NAMALWA (cell line): ENCODE measurements at places on chromosomes 2 and 18.

DNA sequence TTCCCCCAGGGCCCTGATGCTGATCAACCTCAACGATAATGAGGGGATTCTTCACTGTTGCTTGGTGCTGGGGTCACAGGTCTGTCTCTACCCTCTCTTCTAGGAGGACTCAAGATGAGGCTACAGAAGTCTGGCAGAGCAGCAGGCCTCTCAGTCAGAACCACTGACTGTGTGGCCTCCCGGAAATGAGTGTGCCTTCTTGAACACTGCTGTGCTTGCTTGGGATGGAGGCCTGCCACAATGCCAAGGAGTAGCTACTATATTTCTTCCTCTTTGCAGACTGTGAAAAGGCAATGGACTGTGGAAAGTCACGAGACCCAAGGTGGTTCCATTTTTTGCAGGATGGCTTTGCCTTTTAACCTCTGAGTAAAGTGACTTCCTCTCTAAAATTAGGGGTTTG lies 5.8 kb upstream of the HOXD1 start:
- no peak for DNase-seq

GRCh38 chr18:69880083-69880482 lies 67.6 kb downstream of the CD226 start:
- no peak for DNase-seq

DNA sequence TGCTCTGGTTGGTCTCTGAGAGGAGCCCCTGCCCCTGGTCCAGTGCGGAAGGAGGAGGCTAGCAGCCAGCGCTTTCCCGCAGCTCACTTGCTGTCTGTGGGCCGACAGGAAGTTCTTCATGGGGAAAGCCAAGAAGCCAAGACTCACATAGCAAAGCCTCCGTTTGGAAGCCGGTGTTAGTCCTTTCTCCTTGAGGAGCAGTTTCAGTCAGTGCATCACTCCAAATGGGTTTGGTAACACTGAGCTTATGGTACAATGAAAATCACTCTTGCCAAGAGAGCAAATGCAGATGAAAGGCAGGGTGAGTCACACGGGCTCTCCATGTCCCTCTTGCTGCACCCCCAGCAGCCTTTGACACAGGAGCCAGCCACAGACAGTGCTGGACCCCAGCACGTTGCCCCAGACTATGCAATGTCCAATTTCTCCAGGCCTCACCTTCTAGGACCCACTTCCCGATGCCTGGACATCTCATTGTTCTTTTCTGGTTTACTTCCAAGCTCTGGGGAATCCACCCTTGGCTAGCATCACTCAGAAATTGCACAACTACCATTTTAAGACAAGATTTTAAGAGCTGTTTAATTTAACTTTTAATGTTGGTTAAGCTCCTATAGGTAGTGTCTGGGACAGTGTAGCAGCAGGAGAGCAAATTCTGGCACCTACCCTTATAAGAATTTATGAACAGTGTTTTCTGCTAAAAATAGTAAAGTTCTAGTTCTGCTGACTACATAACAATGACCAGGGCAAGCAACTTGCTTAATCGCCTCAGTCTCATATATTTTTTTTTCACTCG lies 174.9 kb downstream of the ASB1 start:
- DNase-seq, result no peak

- no peak for DNase-seq
These were observed 31.7 kb upstream of the RNF152 start for GRCh38 chr18:61924550-61924949.

DNA sequence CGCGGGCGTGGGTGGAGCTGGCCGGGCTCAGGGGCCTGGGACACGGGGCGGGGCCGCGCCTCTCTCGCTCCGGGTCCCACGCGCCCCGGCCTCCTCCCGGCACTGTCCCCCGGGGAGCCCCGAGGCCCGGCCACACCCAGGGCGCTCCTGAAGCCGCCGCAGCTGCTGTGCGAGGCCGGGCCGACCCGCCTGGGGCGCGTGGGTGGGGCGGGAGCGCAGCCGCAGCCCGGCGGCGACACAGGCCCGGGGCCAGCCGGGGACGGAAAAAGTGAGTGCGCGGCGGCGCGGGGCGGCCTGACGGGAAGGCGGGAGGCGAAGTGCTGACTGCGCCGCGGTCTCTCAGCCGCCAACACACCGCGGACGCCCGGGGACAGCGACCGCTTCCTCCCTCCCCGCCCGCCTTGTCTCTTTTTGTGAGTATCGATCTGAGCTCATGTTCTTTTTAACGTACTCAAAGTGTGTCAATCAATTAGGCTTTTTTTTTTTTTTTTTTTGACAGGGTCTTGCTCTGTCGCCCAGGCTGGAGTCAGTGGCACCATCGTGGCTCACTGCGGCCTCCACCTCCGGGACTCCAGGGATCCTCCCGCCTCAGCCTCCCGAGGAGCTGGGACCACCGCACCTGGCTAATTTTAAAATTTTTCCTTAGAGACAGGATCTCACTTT lies 14.5 kb downstream of the PDCD1 start:
- no peak for DNase-seq

DNA sequence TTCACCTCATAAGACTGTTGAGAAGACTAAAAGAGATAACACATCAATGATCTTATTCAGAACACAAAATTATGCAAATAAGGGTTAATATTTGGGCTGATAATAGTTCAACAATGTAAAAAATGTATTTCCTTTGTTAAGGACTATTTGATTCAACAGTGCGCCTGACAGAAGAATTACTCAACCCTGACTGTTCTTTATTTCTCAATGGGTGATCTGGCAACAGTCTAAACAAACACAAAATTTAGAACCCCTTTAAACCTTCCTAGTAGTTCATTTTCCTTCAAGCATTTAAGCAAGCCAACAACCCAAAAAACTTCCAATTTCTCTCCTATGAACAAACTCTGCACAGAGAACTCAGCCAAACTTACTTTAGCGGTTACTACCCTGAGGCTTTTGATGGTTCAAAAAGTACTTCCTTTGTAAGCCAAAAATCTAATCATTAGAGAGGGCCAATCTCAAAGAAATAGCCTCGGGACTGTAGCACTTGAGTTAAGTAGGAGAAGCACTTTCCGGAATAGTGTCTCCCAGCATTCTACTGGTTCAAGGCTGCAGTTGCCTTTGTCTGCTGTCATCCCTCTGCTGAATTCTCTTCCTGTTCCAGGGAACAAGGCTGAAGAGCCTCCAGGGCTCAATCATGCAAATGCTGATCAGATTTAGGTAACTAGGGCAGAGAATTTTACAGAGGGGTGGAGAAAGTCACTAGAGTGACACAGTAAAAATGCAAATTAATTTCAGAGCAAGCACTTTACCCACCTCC lies 40.9 kb upstream of the MAPK4 start:
- DNase-seq, result no peak

- no peak for DNase-seq
These were observed 122.7 kb downstream of the DNER start for GRCh38 chr2:229591611-229592010.

DNA sequence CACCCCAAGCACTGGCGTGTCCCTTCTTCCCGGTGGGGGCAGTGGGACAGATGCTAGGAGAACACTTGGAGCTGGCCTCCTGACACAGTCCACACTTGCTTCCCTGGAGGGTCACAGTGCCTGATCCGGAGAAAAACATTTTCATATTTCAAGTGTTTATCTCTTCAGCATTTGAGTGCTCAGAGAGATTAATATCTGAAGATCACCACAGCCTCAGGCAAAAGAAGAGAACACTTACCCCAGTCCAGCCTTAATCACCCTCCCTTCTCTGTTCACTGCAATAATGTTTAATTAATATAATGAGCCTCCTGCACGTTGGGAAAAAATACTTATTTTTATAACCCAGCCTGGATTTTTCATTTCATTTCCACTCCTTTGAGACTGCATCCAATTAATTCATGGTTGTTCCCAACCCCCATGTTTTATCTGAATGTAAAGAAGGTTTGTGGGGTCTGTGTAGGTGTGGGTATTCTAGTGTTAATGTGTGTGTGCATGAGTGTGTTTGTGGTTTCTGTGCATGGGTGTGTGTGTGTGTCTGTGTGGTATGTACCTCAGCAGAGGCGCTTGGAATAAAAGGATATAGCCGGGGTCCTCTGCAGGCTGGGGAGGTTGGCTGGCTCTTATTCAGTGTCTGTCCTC lies 72.1 kb downstream of the NRP2 start:
- DNase-seq, result no peak

- DNase-seq, result no peak
These were observed 182.3 kb downstream of the ZNF521 start for GRCh38 chr18:25169701-25170100.

DNA sequence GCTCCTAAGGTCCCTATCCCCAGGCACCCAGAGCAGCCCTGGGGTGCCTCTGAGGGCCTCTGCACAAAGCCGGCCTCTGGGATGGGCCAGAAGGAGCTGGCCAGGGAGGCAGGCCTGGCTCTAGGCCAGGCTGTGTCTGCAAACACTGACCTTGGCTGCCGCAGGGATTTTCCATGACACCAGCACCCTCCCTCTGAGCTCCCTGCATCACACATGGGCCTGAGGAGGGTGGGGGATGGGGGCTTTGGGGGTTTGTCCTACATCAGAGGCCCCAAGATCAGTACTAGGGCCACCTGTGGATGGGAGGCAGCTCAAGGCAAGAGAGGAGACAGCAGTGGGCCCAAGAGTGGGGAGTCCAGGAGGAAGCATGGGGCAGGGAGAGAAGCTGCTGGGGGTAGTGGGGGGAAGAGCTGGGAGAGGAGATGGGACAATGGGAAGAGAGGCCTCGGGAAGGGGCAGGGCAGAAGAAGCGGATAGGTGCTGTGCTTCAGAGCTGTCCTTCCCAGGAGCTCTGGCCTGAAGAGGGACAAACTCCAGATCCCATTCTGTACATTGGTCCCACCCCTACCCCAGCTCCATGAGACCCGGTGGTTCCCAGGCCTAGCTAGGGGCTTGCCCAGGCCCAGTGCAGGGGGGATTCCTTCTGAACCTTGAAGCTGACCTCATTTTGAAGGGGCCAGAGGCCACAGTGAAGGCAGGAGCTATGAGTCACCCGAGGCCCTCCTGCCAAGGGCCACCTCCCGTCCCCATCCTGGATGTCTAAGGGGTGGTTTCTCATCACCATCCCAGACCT lies 28.0 kb downstream of the KCNK3 start:
- no peak for DNase-seq

DNA sequence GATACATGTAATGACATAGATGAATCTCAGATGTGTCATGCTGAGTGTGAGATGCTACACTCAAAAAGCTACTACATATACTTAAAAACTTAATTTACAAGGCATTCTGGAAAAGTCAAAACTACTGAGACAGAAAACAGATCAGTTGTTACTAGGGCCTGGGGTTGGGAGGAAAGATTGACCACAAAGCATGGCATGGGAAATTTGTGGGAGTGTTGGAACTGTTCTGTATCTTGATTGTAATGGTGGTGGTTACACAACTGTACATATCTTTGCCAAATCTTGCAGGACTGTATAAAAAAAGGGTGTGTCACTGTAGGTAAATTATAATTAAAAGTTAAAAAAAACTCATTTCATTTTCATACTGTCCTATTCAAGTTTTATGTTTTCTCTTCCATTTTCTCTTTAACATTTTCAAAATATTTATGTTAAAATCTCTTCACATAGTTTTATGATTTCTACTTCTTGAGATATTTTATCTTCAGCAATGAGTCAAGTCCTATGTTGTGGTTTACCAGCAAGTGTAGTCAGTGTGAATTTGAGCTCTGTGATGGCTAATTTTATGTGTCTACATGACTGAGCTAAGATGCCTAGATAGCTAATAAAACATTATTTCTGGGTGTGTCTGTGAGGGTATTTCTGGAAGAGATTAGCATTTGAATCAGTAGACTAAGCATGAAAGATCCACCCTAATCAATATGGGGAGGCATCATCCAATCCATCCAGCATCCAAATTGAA lies 58.6 kb upstream of the VRK2 start:
- no peak for DNase-seq

DNA sequence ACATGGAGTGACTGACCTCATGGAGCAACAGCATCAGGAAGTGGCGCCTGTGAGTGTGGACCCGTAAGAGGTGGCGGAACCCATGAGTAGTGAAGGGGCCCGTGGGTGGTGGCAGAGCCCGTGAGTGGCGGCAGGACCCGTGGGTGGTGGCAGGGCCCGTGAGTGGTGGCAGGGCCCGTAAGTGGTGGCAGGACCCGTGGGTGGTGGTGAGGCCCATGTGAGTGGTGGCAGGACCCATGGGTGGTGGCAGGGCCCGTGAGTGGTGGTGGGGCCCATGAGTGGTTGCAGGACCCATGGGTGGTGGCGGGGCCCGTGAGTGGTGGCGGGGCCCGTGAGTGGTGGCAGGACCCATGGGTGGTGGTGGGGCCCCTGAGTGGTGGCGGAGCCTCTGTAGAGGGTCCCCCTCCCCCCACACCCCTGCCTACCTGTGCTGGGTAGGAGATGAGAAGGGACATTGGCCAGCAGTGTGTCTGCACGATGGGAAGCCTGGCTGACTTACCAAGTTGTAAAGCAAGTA lies 407.7 kb upstream of the SALL3 start:
- DNase-seq, result no peak

DNA sequence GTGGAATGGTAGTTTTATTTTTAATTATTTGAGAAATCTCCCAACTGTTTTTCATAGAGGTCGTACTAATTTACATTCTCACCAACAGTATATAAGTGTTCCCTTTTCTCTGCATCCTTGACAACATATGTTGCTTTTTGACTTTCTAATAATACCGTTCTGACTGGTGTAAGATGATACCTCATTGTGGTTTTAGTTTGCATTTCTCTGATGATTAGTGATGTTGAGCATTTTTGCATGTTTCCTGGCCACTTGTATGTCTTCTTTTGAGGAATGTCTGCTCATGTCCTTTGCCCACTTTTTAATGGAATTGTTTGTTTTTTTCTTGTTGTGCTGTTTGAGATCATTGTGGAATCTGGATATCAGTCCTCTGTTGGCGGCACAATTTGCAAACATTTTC lies 242.5 kb downstream of the ZNF521 start:
- DNase-seq, result no peak

DNA sequence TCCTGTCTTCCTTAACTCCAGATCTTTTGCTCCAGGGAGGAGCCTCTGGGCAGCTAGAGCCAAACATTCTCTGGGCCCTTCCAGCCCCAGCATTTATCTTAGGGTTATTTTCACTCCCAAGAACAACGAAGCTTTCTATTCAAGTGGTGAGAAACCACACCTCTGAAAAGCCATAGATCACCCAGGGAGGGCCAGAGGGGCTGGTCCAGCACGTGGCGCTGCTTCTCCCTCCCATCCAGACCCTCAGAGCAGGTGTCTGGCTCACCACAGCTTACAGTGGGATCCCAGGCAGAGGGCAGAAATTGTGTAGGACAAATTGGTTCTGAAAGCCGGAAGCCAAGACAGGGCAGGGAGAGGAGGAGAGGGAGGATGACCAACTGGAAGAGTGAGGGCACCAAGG lies 74.0 kb upstream of the PKDCC start:
- no peak for DNase-seq

GRCh38 chr2:179812501-179812900 lies 48.9 kb downstream of the ZNF385B start:
- DNase-seq, result no peak

- DNase-seq, result no peak
These were observed 70.3 kb upstream of the GPC1 start for GRCh38 chr2:240364961-240365775.
